Cortex of kidney (tissue), 1 donor: ENCODE measurements at places on chromosomes 4 and X.

DNA sequence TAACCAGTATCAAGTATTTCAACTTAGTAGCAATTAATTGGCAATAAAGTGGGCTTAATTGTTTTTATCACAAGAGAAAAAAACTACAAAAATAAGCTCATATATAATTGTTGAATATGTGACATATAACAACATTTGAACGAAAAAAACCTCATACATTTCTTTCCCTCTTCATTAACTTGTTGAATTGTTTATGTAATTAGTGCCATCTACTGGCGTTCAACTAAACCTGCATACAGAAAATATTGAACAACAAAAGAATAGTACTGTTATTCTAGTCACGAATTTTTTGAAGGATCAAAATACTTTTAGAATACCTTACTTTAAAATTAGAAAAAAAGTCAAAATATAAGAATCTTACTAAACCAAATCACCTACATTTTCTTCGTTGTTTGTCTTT is 586.5 kb upstream of the FTHL17 start:
- DNase-seq: no peak

DNA sequence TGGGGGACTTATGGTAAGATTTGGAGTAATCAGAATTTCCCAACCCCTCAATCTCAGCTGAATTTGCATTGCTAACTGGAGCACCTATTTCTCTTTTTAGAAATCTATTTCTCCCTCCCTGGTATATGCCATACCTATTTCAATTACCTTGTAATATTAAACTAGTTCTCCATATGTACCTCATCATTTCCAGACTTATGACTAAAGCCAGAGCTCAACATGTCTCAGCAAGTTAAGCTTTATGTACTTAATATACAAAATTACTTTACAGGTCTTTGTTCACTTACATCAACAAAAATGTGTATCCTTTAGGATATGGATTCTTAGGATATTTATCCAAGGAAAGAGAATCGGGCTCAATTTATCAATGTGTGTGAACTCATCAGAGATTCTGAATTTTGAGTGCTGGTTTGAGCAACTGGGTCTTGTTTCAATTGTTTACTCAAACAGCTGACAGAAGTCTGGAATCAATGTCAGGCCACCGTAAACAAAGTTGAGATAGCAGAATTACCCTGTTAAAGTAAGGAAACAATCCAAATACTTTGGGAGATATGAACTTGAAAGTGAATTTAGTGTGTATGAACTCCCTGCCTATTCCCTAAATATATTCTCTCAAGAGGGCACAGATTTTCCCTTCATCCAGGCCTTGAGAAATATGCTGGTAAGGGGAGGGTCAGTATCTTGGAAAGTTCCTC is 199.6 kb downstream of the VEGFC start:
- DNase-seq: no peak

- DNase-seq: no peak
Measured at GRCh38 chrX:103376979-103377324, 614 bp downstream of the BEX3 start.

- DNase-seq: no peak
Measured at GRCh38 chr4:185914583-185915199, 102.7 kb upstream of the SORBS2 start.

DNA sequence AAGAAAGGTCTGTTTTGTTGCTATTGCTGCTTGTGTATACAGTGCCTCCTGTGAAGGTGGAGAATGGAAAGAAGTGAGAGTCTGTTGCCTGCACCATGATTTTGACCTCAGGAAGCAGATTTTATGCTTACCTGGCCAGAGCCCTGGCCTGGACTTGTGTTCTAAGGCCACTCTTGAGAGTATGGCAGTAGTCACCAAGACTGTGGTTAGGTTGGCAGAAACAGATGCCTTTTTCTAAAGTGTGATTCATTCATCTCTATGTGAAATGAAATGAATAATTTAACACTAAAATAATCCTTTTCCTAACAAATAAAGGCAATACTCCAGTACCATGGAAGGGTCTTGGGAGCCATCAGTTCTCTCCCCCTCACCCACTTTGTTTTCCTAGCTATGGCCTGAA is 161.8 kb downstream of the DCLK2 start:
- no peak for DNase-seq

GRCh38 chr4:183670251-183670650 is 11.2 kb downstream of the TRAPPC11 start:
- DNase-seq: no peak

- DNase-seq: no peak
Measured at GRCh38 chr4:28015996-28016395, 1155.4 kb downstream of the STIM2 start.

DNA sequence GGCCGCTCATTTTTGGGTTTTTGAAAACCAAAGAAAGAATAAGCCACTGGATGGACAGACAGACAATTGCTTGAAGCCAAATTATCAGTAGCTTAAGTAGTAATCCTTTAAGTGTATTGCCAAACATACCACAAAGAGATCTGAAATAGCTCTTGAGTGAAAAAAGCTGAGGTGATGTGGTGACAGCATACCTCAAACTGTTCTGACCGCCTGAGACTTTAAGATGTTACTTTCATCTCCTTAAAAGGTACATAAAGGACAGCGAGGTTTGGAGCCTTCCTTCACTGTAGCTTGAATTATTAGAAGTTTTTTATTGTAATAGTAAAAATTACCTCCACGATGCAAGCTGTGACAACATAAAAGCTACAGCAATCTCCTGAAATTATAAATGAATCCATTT is 271.5 kb upstream of the FAM241A start:
- DNase-seq: no peak

DNA sequence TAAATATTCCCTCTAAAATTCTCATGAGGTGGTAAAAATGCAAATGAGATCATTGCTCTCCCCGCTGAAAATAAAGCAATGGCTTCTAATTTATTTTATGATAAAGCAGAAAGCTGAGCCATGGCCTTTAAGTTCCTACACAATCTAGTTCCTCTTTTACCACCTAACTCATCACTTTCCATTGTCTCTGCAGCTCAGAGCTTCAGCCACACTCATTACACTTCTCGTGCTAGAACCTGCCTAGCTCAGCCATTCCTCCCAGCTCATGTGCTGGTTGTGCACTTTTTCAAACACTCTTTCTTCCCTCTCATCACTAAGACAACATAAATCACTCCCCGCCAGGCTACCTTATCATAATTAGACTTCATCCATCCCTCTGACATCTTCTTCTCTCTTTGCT is 1112.1 kb upstream of the PRKX start:
- no peak for DNase-seq

- DNase-seq: no peak
Measured at GRCh38 chr4:184398741-184399511, 75.4 kb downstream of the IRF2 start.

DNA sequence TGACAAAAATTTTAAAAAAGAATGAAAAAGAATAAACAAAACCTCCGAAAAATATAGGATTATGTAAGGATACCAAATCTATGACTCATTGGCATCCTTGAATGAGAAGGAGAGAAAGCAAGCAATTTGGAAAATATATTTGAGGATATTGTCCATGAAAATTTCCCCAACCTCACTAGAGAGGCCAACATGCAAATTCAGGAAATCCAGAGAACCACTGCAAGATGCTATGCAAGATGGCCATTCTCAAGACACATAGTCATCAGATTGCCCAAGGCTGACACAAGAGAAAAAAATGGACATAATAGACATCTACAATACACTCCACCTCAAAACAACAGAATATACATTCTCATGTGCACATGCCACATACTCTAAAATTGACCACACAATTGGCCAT is 135.9 kb upstream of the SPANXB1 start:
- no peak for DNase-seq

DNA sequence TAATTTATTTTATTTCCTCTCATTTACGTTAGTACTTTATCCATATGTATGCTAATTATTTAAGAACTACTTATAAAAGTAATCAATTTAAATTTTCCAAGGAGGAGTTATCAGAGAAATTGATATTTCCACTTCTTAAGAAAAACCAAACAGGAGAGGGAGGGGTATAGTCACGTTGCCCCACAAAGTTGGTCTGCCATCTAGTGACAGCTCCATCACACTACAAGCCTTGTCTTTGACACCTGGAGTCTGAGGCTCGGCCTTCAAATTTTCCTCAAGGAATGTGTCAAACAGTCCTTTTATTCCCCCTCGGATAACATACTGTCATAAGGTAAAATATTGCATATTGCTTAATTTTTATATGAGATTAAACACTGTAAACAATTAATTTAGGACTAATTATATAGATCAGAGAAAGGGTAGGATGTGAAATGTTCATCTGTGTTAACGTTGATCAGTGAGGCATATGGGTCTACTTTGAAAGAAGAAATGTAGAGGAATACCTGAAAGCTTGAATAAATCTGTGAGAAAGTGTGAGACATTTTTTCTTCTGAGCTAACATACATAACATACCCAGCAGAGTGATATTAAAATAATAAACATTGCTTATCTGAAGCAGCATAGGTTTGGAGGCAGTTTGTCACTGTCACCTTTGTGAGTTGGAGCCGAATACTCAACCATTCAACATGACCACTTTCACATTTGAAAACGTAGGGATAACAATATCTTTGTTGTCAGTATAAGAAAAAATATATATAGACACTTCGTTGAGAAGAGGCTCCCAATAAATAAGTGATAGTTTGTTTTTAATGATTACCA is 114.4 kb downstream of the GLRA3 start:
- no peak for DNase-seq

- no peak for DNase-seq
Measured at GRCh38 chrX:37380924-37381323, 31.8 kb downstream of the PRRG1 start.

- DNase-seq: no peak
Measured at GRCh38 chr4:95867919-95868318, 28.0 kb downstream of the PDHA2 start.

DNA sequence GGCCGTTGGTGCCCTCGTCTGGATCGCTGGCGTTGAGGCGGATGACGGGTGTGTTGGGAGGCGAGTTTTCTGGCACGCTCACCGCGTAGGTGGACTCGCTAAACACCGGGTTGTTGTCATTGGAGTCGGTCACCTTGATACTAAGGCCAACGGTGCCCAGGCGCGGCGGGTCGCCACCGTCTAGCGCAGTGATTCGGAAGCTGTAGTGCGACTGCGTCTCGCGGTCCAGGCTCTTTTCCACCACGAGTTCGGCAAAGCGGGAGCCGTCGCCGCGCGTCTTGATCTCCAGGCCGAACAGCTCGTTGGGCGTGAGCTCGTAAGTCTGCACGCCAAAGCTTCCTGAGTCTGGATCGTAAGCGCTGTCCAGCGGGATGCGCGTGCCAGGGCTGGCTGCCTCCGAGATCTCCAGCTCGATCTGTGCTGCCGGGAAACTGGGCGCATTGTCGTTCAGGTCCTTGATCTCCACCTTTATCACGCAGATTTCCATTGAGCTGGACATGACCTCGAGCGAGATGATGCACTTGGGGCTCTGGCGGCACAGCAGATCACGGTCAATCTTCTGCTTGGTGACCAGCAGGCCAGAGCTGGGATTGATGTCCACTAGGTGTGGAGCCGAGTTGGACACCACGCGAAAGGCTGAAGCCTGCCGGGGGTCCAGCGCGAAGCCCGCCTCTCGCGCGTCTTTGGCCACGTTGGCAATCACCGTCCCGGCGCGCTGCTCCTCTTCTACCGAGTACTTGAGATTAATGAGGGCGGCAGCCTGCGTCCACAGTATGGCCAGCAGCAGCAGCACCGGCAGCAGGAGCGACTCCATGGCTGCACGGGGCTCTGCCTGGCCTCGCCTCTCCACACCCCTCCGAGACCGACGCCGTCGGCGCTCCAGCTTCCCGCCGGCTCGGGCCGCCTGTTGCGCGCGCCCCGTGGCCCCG is 2.0 kb downstream of the PCDH19 start:
- DNase-seq: no peak

- no peak for DNase-seq
Measured at GRCh38 chr4:123507376-123507775, 110.8 kb downstream of the SPRY1 start.

GRCh38 chr4:13910556-13910955 is 283.0 kb upstream of the BOD1L1 start:
- DNase-seq: no peak

DNA sequence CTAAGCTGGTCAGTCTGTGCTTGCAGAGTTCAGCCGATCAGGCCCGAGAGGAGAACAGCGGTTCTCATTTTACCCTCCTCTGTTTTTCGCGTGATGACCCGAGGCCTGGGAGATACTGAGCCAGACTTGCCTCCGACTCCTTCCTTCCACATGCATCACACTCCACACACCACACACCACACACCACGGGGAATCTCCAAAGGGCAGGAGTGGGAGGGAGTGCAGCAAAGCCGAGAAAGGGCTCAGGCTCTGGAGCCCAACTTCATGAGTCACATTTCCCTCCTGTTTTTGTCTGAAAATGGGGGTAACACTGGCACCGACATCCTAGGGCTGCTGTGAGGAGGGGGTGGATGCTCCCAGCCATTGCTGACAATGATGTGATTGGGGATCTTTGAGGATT is 38.9 kb downstream of the TKTL1 start:
- no peak for DNase-seq

DNA sequence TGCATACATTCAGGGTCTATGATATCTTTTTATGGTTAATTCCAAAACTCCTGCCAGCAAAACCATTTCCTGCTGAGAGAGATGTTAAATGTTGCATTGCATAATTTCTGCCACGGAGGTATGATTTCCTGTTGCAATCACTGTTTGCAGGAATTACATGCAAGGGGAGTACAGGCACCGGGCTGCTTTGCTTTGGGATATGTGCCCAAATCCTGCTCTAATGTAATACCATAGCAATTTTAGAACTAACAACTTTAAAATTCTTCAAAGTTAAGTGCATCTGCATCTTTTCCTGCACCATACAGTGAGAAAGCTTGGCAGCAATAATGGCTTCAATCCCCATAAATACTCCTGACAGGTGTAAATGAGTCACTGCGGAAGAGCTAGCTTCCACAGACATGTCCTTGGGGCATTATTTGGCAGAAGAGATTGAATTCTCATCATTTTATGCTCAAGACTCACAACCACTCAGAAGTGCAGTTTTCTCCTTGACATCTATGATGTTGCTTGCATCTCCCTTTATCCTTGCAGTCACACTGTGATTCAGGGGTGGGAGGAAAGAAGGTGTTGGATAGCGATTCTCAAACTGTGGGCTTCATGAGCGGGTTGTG is 29.6 kb downstream of the TRIM2 start:
- no peak for DNase-seq

DNA sequence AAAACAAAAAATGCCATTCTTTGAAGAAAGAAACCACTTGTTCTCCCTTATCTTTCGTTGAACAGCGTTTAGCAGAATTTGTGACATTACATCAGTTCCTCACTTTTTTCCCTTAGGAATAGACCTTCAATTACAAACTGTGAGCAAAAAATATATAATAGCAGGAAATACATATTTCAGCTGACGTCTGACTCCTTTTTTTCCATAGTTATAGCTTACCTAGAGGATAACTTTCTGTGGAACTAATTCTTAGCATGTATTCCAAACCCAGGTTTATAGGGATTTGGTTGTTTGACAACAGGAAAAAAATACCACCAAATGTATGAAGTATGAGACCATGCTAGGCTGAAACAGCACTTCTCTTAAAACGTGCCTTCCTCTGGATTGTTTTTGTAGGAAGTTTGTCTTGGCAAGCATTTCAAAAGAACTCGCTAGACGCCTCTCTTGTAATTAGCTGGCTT is 2.0 kb upstream of the LIMCH1 start:
- DNase-seq: no peak

GRCh38 chr4:170990989-170991589 is 822.1 kb upstream of the GALNTL6 start:
- DNase-seq: no peak

GRCh38 chr4:163303069-163303468 is 29.3 kb downstream of the NPY1R start:
- no peak for DNase-seq

GRCh38 chr4:124121461-124121971 is 591.0 kb downstream of the ANKRD50 start:
- no peak for DNase-seq

- DNase-seq: no peak
Measured at GRCh38 chr4:112284662-112285411, 867 bp downstream of the TIFA start.
